ENCODE measurements at places on chromosomes 16 and 17.

DNA sequence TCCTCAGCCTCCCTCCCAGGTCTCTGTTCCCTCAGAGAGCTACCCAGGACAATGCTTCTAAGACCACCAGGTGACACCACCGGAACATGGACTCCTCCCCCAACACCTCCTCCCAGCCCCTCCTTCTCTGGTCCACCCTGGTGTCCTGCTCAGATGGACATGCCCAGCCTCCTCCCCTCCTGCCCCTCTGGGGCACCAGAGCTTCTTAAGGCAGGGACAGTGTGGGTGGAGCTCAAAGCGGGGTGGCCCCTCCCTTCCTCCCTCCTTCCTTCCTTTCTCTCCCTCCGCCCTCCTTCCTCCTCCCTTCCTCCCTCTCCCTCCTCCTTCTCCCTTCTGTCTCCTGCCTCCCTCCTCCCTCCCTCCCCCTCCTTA lies 22.7 kb downstream of the TRPV3 start:
- DNase-seq = no peak

DNA sequence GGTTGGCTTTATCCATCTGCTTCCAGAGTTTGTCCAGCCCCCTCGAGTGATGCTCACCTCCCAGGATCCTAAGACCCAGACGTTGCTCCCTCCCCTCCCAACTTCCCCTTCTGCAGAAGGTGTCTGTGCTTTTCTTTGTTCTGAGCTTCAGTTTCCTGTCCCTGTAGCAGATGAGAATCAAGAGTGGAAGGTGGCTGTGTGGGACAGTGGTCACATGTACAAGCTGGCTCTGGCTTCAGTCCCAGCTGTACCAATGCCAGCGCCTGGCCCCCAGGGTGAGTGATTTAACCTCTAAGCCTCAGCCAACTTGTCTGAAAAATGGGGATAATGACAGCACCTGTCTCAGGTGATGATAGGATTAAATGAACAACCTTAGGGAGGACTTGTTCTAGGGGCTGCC lies 7.7 kb downstream of the PRR15L start:
- no peak for DNase-seq

DNA sequence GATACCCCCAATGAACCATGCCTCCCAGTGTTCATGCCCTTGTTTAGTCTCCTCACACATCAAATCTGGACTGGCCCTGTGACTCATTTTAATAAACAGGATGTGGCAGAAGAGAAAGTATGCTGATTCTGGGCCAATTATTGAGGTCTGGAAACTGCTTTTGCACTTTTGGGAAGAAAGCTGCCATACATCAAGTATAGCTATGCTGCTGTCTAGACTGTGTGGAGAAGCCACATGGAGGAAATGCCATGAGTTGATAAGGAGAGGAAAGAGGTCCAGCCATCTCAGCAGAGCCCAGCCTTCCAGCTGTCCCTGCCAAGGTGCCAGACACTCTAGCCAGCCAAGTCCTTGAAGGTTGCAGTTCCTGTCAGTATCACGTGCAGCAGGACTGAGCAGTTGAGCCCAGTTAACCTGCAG lies 16.7 kb downstream of the RPRML start:
- DNase-seq = no peak

DNA sequence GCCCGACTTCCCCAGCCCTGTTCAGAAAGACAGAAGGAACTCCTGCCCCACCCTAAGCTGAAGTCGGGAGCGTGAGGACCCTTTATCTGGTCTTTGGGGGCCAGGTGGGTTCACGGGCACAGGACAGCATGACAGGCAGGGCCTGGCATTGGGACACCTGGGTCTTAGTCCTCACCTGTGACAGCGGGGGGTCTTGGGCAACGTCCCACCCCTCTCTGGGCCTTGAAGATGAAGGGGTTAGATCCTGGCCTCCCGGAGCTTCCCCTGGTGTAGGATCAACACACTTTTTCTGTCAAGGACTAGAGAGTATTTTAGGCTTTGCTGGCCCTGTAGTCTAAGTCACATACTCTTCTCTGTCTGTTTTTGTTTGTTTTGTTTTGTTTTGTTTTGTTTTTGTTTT lies 65.1 kb downstream of the JPH3 start:
- no peak for DNase-seq

GRCh38 chr17:18951941-18952842 lies at the start of gene SLC5A10:
TSS of gene SLC5A10 (plus strand) at chr17:18952165. CDS start at chr17:18952206, 41 bp downstream.
- DNase-seq = no peak

DNA sequence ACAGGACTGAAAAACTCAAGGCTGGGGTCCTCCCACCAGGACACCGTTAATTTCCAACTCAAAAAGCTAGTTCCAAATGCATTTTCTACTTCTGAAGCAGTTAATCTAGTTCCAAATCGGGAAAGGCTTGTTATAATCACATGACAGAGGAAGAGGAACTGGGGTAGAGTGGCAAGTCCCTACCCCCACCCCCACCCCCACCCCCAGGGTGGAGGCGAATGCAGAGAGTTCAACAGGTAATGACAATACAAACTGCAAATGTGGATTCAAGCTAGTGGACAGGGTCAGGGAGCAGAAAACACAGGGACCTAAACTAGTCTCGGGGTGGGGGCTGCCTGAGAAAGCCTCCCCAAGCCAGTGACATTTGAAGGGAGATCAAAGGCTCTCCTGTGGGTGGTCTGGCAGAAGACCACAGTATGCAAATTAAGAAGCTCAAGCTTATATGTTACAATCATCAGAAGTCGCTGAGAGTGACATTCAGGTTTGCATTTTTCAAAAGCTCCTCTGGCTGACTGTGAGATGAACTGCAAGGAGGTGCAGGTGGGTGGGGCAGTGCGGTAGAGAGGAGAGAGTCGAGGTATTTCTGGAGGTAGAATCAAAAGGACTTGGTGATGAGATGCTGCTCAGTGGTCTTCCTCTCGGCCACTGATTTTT lies 56.4 kb upstream of the SLC25A19 start:
- no peak for DNase-seq

DNA sequence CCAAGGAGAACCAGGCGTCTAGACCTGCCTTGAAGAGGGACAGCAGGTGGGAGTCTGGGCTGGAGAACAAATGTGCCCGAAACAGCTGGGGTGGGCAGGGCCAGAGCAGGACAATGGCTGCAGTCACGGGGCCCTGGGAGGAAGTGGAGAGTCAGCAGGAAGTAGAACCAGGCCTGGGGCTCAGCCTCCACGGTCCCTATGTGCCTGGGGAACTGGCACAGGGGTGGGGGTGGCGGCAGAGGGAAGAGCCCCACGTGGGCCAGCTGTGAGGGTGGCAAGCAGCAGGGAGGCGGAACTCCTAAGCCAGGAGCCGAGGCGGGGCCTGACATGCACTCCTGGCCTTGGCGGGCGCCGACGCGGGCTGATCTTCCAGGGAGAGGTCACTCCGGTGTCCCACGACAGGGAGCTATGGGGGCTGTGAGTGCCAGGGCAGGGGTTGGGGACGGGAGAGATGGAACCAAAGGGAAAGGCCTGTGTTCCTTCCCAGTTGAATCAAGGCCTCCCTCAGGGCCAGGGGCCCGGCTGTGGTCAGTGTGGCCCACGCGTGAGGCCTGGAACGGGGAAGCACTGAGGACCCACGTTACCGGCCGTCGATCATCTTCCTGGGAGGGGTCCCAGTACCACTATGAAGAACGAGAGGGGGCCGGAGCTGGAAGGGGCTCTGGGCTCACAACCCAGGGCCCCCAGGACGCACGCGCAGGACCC lies 42.7 kb downstream of the TIMM22 start:
- DNase-seq = no peak

DNA sequence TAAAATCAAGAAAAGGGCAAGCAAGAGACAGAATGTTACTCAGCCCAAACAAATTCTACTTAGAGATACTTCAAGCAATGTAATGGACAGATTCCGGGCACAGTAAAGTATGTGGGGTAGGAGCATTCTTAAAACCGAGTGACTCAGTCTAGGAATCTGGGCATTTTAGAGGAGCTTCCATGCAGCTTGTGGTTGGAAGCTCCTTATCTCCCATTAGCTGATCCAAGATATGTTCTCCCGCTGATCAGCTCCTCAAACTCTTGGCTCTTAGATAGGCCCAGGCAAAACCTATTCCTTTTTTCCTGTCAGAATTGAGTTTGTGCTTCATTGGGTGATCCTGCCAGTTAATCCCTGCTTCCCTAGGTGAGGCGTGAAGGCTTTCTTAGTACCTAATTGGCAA lies 303.3 kb downstream of the CEP112 start:
- DNase-seq = no peak

Data from NCI-H1694 (cell line).